NCI-H460 (cell line): ENCODE measurements at places on chromosomes 2 and 18. TPM values are rescaled to one million over a fixed set of nuclear protein-coding genes. Genes with fewer than 3 reads are reported as not detected.

- DNase-seq: no peak
Observed at GRCh38 chr2:120964819-120965218, 229.2 kb downstream of the GLI2 start.

DNA sequence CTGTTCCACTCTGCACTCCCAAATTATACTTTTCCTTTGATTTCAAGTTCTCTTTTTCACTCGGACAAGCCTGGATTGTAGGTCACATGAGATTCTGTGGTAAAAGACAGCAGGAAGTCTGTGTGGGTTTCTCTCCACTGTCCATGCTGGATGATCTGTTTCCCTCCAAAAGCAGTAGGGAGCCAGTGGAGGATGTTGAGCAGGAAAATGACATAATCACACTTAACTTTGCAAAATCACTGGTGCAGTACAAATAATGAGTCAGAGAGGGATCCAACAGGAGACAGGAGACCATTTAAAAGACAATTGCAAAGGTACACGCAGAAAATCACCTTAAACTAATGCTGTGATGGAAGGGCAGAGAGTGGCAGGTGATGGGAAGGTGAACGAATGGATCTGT lies 301.3 kb downstream of the ZNF407 start:
- DNase-seq: no peak

DNA sequence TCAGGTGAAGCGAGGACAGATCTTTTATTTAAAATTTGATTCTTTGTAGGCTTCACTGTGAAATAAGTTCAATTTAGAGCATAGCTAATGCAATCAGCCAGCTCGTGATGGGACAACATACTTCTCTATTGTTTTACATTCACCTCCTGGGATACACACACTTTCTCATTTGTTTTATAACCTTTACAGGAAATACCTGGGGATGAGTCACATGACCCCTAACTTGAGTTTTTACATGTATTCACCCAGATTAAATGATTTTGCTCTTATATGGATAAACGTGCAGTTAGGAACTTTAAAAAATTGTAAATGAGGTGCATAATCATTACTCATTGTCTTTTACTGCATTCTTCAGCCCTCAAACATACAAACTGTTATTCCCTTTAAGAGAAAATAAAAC lies 152.1 kb downstream of the NEDD4L start:
- no peak for DNase-seq

DNA sequence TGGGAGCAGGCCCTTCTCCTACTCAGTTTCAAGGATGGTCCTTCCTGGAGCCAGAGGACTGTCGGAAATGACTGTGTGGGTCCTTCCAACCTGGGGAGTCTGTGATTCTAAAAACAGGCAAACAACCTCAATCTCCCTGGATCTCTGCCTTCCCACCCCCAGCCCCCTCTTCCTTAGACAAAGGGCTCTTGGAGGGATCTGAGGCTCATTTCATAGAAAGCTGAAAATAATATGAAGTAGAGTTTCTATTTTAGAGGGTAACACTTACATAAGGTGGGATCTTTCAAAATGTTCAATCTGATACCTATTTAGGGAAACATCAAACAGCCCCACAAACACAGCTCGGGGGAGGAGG lies 69.4 kb downstream of the RHOB start:
- DNase-seq: no peak

GRCh38 chr2:106864051-106864450 lies 21.9 kb downstream of the ST6GAL2 start:
- DNase-seq: no peak

Gene CCDC102B
- total RNA-seq: 5.3 and 8.5 TPM in 2 replicates
